ENCODE measurements at places on chromosomes 13 and 19.

GRCh38 chr13:40252676-40253075 is 413.8 kb downstream of the FOXO1 start:
- DNase-seq, result no peak

GRCh38 chr13:45540195-45540594 is 75.3 kb downstream of the ERICH6B start:
- no peak for DNase-seq

- no peak for DNase-seq
Measured at GRCh38 chr13:49456156-49456555, 12.1 kb downstream of the SETDB2 start.

DNA sequence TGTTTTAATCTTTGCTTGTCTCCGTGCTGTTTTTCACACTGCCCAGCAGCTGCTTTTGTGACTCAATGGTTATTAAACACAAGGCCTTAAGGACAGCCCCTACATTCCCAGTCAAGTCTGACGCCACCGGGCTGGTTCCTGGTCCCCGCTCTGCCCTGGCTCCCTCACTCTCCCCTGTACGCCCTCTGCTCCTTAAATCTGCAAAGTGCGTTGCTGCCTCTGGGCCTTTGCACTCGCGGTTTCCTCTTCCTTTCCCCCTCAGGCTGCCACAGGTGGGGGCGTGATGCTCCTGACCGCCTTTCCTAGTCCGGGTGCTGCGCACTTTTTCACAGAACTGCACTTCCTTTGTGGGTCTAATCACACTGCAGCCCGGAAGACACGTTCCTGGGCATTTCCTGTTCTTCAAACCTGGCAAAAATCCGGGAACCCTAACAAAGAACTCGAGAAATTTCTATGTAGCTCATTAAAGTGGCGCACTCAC is 25.6 kb downstream of the NOSIP start:
- peak; percentile 43 for DNase-seq

DNA sequence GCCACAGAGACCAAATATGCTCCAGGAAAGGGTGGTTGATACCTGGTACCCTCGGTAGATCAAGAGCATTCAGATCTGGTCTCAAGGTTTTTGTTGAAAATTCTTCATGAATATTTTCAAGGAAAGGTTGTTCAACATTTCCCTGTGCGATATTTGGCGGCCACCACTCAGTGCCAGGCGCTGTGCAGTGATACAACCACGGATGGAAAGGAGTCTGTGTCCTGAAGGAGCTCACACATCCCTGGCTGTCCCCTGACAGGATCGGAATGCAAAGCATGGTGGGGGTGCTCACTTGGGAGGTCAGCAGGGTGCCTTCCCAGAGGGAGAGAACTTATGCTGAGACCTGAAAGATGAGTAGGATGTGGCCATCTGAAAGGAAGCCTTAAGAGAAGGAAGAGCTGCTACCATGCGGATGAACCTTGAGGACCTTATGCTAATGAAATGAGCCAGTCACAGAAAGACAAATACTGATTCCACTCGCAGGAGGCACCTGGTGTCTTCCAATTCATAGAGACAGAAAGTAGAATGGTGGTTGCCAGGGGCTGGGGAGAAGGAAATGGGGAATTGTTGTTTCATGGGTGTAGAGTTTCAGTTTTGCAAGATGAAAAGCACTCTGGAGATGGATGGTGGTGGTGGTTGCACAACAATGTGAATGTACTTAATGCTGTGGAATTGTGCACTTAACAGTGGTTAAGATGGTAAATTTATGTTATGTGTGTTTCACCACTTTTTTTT is 41.6 kb downstream of the HSPH1 start:
- no peak for DNase-seq

- DNase-seq, result no peak
Measured at GRCh38 chr13:86357106-86357505, 557.9 kb upstream of the SLITRK6 start.

DNA sequence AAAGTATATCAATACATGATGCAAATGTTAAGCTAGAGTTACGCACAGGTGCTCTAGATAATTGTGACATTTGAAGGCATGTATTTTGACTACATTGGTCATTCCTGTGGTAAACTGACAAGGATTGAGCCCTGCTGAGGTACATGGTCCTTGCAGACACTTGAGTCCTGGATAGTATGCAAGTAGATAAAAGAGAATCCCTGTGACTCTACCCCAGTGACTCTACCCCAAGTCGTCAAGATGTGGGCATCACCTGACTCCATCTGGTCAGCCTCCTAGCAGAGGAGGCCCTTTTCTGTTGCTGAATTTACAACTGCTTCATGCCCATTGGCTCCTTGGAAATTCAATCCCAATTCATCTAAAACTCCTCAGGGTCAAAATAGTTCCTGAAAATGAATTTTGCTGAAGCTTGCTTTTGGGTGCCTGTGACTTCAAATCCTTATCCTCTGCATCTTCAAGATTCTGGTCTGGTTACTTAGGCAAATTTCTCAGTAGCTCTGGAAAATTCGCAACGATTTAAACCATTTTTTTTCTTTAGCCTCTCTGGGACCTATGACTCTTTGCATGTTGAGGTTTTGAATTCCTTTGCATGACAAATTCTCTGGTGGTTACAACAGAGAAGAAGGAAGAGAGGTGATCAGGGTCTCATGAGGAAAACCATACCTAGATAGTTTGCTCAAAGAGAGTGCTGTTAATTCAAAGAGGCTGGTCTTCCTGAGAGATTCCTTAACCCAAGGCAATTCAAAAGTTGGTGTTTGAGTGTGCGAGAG is 422.1 kb downstream of the FGF9 start:
- no peak for DNase-seq

DNA sequence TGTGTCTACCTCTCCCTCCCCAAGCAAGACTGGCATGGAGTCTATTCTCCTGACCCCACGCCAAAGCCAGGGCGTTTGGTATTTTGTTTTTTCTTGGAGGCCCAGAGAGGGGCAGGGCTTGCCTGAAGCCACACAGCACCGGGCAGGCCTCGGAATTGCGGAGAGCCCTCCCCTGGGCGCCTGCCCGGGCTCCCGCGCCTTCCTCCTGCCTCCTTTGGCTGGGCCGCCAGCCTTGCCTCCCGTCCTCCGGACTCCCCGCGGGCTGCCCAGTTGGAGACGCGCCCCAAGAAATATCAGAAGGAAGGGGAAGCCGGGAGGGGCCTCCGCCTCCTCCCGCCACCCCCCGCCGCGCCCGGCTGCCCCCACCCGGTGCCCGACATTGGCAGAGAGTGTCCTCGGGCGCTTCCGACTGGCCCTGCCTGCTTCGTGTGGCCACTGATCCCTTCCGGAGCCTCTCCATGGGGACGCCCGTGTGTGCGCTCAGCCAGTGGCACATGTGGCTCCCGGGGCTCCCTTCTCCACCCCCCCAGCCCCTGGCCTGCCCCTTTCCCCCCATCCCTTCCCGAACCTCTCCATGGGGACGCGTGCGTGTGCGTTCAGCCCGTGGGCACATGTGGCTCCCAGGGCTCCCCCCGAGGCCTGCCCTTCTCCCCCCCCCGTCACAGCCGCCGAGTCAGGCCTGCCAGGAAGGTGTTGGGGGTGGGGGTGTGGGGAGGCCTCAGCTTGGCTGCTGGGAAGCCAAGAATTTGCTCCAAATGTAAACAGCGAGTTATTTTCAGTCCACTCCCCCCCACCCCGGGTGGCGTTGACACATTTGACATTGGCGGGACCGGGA is 37.3 kb downstream of the NFIC start:
- no peak for DNase-seq

All from stimulated activated CD4-positive, alpha-beta T cell treated with anti-CD3 and anti-CD28 coated beads, Interleukin-4, amount 100 ng/mL, for 24 hours (primary cell).